ENCODE measurements at places on chromosomes 1 and 21.

DNA sequence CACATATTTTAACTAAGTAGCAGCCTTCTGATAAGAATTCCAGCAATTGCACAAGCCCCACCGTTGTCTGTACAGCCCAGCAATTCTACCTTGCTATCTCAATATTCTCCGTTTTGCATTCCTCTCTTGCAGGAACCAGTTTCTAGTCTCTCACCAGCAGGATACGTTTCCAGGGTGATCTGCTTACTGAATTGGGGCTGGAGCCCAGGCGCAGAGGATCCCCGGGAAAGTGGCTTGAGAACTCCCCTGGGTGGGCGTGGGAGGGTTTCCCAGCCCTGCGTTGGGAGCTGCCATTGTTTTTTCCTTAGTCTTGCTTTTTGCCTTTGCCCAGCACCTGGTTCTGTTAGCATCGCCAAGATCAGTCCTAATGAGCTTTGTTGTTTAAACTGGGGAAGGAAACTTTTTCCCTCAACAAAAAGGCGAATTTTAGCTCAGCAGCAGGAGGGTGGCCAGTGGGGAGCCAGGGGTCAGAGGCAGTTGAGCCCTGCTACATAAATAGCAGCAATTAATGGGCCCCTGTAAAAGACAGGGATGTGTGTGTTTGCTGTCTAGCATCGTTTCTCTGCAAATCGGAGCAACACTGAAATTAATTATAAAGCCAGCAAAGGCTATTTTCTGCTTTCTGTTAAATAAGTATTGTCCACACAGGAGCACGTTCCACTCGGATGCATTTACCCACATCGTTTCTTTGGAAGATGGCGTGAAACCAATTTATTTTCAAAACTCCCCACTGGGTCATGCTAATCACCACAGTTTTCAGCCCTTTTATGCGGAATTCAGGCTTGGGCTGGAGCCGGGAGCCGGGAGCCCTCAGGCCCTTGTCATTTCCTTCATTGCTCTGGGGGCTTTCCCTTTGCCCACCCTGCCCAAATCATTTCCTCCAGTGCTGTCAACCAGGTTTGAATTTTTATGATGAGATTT lies 36.6 kb downstream of the HUNK start:
- DNase-seq, result no peak

DNA sequence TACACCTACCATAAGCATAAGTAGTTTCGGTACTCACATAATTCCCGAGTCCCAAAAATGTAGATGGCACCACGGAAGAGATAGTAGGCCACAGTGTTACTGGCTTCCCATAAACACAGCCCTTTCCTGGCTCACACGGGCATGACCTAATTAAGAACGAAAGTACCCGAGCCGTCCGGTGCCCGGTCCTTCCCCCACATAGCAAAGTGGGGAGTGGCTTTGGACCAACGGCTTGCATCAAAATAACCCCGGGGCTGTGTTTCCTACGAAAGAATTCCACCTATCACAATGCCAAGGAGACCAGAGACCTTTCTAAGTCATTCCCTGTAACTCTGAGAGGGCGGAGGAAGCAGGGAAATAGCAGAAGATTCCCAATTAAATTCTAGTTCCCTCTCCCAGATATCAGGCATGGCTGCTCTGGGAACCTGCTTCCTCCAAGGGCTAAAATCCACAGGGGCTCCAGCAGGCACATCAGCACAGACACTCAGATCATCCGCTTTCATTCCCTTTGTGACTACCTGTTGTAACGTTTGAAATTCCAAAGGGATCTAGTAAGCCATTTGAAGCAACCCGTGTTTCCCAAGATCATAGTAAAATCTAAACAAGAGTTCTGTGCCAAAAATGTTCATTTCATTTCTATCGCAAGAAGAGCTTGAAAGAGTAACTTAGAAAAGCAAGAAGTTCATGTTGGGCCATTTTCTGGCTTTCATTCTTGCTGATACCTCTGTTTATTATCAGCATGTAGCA lies at the start of gene TMPRSS3:
TMPRSS3 (minus strand) TSS at position 148 of the 747 bp plus-strand sequence. CDS start 635 bp downstream, outside the sequence.
- DNase-seq, result no peak

DNA sequence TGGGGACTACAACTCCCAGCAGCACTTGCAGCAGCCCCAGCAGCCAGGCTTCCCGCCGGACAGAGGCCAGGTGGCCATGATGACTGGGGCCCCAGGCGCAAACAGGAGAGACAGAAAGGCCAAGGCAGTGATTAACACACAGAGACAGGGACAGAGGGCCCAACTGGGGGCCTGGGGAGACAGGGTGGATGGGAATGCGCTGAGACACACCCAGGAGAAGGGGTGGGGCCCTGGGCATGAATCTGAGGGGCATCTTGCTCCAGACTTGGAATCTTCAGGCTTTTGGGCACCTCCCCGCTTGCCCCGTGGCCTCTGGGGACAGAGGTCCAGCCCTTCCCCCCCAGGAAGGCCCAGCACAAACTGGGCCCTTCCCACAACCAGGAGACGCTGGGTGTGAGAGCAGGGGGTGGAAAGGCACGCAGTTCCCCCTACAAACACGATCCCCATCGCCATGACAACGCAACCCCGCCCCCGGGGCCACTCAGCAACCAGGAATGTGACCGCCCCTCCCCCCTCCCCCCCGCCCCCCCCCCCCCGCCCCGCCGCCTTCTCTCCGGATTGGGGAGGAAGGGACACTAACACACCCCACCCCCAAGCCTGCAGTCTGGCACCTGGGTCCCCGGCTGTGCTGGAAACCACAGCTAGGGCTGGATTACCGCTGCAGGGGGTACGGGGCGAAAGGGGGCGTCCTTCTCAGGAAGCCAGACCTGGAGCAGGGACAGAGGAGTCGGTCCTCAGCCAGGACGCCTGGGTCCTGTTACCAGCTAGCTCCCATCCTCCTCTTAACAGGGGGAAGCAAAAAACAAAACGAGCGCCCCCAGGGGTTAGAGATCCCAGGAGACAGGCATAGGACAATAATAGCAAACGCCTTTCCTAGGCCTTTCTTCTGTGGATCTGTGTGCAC lies 4.5 kb downstream of the HDGF start:
- DNase-seq, result no peak

GRCh38 chr1:116465845-116466685 lies 93.0 kb downstream of the ATP1A1 start:
- DNase-seq, result no peak

All from stimulated activated CD4-positive, alpha-beta T cell treated with anti-CD3 and anti-CD28 coated beads, Interleukin-15, amount 100 ng/mL, for 1 hour (primary cell).